ENCODE measurements at places on chromosomes 13 and 19.

- DNase-seq, result no peak
Measured at GRCh38 chr13:77980592-77980991, 62.0 kb upstream of the EDNRB start.

- DNase-seq, result no peak
Measured at GRCh38 chr19:1016647-1017114, 4.2 kb downstream of the TMEM259 start.

GRCh38 chr19:19372656-19373416 is 32.6 kb upstream of the GATAD2A start:
- no peak for DNase-seq

DNA sequence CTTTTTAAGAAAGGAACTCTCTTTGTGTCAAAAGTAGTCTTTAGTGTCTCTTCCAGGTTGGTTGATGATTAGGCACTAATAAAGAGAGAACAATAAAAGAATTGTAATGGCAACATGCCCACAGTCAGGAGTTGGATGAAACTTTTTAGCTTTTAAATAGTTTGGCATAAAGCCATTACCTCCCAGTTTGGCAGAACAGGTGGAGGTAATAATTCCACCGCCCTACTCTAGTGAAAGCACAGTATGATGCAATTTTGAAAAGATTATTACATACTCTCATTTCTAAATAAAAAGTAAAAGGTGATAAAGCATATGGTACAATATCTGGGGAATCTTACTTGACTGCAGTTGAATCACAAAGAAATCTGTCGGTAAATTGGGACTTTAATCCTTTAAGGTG is 497.6 kb downstream of the SUCLA2 start:
- no peak for DNase-seq

- no peak for DNase-seq
Measured at GRCh38 chr19:58088521-58089052, 9.4 kb downstream of the ZSCAN18 start.

DNA sequence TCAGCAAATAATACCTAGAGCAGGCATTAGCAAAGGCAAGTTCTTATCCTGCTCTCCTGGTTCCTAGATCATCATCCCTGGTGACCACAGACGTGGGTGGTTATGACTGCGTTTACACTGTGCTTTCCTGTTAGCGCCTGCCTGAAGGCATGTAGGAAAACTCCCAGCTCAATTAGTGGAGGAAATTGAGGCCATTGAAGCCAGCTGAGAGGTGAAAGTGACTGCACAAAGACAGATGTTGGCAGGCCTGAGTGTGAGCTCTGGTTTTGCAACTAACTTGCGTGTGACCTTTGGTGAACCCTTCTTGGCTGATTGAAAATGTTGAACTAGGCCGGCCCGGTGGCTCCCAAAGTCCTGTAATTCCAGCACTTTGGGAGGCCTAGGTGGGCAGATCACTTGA is 17.5 kb upstream of the NWD1 start:
- DNase-seq, result no peak

- no peak for DNase-seq
Measured at GRCh38 chr13:48726711-48727110, 73.0 kb downstream of the CYSLTR2 start.

GRCh38 chr19:29212648-29213573 is at the start of gene UQCRFS1:
Gene UQCRFS1 (minus strand): TSS chr19:29213151. CDS start chr19:29213118, 33 bp downstream.
- DNase-seq, result peak; percentile 96

DNA sequence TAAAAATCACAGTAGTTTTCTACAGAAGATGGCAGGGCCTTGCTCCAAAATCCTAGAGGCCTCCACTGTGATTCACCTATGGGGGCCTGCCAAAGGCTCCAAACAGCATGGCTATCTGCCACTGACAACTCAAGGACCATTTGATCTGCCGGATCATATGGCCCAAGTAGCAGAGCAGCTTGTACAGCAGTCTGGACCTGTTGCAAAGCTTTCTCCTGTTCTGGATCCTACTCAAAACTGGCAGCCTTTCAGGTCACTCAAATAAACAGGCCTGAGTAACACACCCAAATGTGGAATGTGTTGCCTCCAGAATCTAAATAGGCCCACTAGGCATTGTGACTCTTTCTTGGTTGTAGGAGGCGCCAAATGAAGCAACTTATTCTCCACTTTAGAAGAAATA is 1049.3 kb downstream of the PCDH9 start:
- no peak for DNase-seq

GRCh38 chr13:59734393-59734792 is 429.3 kb downstream of the DIAPH3 start:
- DNase-seq, result no peak

DNA sequence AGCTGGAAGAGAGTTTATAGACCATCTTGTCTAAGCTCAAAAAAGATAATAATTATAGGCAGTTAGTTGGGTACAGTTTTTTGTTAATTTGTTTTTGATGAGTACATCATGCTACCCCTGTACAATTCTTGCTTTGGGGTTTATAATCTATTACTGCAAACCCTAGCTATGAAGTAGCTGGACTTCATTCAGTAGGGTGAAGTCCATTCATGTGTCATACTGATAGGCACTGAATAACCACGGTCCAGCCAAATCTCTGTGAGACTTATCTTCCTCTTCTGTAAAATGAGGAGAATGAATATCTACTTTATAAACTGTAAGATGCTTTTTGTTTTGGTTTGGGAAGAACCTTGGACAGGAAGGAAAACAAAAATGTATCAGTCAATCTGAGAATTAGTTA is 19.5 kb downstream of the SLC46A3 start:
- no peak for DNase-seq
